ENCODE measurements at places on chromosomes 3 and 15. TPM values are rescaled to one million over a fixed set of nuclear protein-coding genes. Genes with fewer than 3 reads are reported as not detected.

Gene PTH1R
- not detected for total RNA-seq

DNA sequence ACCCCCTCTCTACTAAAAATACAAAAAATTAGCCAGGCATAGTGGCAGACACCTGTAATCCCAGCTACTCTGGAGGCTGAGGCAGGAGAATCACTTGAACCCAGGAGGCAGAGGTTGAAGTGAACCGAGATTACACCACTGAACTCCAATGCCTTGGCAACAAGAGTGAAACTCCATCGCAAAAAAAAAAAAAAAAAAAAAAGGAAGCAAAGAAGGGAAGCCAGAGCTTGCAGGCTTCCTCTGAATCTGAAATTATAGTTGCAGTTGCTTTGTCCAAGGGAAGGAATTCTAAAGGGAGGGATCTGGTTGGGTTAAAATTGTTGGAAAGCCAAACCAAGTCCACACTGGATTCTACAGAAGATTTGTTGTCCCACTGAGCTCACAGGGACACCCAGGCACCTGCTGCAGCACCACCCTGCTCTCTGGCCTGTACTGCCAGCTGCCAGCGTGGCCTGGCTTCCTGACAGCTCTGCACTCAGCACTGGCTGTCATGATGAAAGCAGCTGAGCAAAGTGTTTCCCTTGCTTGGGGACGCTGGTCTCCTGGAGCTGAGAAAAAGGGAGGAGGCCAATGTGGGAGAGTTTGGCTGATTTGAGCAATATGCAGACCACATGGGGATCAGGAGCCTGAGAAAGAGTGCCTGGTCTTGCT is 88.8 kb upstream of the HES1 start:
- H3K36me3 ChIP-seq: no peaks in the 10 kb centered on the region
- no peak overlapping the region for H3K27ac ChIP-seq
- DNase-seq: no peak
- H3K4me1 ChIP-seq: no peaks in the 10 kb centered on the region

DNA sequence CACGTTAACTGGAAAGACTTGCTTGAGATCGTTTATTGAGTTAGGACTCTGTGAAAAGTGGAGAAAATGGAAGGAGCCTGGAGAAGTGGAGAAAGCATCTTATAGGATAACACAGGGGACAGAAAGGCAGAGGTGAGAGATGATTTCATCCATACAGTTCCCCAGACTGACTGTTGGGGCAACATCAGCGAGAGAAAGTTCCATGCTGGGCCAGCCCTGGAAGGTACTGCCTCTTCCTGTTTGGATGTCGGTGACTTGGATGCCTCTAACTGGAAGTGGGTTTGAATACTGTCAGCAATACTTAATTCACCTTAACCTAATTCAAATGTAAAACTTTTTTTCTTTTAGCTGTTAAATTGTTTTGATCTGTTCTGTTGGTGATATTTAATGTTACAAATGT is 32.3 kb downstream of the ATP13A5 start:
- no peaks in the 10 kb centered on the region for H3K36me3 ChIP-seq
- H3K27ac ChIP-seq: no peak overlapping the region
- H3K4me3 ChIP-seq: no peak overlapping the region

DNA sequence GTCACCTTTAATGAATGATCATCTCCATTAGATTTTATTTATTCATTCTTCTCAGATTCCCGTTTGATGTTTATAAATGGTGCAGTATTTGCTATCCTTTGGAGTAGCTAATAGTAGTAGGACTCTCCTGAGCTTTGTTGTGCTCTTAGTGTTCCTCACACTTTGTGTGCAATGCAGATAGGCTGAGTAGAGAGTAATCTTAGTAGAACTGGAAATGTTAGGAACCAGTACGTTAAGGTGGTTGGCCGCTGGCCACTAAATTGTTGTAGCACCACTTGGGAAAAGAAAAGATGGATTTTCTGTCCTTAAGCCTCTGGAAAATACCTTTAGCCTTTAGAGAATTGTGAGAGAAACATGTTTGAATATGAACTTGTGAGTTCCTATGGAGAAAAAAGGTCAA is 19.9 kb upstream of the EBLN2 start:
- H3K27ac ChIP-seq: no peak overlapping the region
- no peaks in the 10 kb centered on the region for H3K36me3 ChIP-seq
- peaks cover 19% of the 10 kb centered on the region for H3K4me1 ChIP-seq
- no peak for DNase-seq
- no peak overlapping the region for H3K4me3 ChIP-seq
- H3K27me3 ChIP-seq: no peaks in the 10 kb centered on the region

DNA sequence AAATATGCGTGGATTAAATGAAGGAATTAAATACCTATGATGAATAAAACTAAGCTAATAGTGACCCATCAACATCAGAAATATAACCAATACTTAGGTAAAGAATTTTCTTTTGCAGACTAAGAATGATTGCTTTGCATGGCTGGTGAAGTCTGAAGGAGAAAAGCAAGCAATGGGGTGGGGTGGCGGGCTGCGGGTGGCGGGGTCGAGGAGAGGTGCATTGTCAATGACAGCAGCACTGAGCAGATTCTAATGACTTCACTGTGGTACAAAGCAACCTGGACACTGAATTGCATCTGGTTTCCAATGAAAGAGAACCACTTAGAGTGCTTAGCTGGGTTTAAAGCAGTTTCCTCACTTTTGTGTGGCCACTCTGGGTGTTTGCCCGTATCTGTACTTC is 171.5 kb upstream of the IL12A start:
- H3K4me1 ChIP-seq: no peaks in the 10 kb centered on the region
- H3K4me3 ChIP-seq: no peak overlapping the region
- no peak for DNase-seq
- no peaks in the 10 kb centered on the region for H3K36me3 ChIP-seq

DNA sequence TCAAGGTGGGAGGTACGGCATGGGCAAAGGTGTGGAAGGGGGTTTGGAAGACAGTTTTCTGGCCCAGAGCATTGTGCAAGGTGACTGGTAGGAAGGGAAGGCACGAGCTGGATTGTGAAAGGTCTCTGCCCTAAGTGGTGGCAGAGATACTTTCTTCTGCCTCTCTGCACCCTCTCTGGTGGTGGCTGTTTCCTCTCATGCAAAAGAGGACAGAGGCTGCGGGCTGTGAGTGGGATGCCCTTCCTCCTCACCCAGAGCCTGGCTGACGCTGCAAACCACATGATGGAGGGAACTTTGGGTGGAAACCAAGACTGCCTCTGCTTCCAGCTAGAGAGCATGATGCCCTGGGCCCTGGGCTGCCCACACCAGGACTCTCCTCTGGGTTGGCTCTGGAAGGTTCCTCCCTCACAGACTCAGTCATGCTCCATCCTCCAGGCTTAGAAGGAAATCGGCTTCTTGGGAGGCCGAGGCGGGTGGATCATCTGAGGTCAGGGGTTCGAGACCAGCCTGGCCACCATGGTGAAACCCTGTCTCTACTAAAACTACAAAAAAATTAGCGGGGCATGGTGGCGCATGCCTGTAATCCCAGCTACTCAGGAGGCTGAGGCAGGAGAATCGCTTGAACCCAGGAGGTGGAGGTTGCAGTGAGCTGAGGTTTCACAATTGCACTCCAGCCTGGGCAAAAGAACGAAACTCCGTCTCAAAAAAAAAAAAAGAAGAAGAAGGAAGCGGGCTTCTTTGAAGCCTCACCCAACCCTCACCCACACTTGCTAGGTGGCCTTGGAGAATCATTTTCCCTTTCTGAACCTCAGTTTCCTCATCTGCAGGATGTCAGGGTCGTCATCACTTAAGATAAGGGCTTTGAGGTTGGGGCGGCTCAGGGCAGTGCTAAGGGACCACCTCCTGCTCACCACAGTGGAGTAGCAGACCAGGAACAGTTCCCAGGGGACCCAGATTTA is 8.3 kb downstream of the PSTPIP1 start:
- peak overlapping the region; percentile 16 for H3K4me3 ChIP-seq
- H3K36me3 ChIP-seq: peaks cover 5% of the 10 kb centered on the region
- H3K27ac ChIP-seq: peak overlapping the region; percentile 67

Gene RNU5B-1
- total RNA-seq: 27.0 TPM

GRCh38 chr3:35663471-35663870 is 24.1 kb downstream of the ARPP21 start:
- no peak overlapping the region for H3K4me3 ChIP-seq
- no peak overlapping the region for H3K27ac ChIP-seq
- H3K36me3 ChIP-seq: no peaks in the 10 kb centered on the region

- no peak overlapping the region for H3K4me3 ChIP-seq
- peaks cover 7% of the 10 kb centered on the region for H3K4me1 ChIP-seq
- DNase-seq: no peak
- H3K36me3 ChIP-seq: peaks cover 4% of the 10 kb centered on the region
- no peaks in the 10 kb centered on the region for H3K27me3 ChIP-seq
Observed at GRCh38 chr3:197846491-197846890, 55.4 kb downstream of the LRCH3 start.

GRCh38 chr3:174440253-174440701 is 418.9 kb upstream of the NAALADL2 start:
- no peaks in the 10 kb centered on the region for H3K36me3 ChIP-seq
- DNase-seq: no peak

Gene GLDN
- total RNA-seq: not detected

- peaks cover 23% of the 10 kb centered on the region for H3K4me1 ChIP-seq
- DNase-seq: peak; percentile 50
- H3K4me3 ChIP-seq: peak overlapping the region; percentile 57
Observed at GRCh38 chr3:48429317-48429959, 448 bp downstream of the PLXNB1 start.

Gene LRRN1
- 0.70 TPM for total RNA-seq

Gene PPM1M
- 76.0 TPM for total RNA-seq

Gene VIPR1
- total RNA-seq: 92.4 TPM

DNA sequence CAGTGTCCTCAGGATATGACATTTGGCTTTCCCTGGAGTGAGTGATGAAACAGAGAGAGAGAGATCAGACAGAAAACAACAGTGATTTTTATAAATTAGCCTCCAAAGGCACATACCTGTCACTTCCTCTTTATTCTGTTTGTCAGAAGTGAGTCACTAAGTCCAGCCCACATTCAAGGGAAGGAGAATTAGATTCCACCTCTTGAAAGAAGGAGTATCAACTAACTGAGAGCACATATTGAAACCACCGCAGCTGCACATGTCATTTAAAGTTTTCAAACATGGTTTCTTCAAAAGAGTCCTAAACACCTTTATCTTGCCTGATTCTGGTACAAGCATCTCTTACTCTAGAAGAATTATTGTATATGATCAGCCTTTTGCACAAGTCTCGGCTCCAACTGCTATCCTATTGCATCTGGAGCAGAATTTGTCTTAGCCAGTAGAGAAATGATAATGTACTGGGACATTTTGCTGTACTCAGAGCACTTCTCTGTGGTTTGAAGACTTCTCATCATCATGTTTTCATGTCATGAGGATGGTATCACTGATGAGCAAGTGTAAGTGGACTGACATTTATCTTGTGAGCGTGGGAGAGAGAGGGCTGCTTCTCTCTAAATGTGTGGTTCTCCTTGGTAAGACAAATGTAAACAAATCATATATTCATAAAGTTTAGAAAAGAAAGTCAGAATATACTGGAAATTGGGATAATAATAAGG is 338.9 kb upstream of the CFAP20DC start:
- H3K27ac ChIP-seq: peak overlapping the region; percentile 13
- no peaks in the 10 kb centered on the region for H3K36me3 ChIP-seq
- H3K4me1 ChIP-seq: no peaks in the 10 kb centered on the region
- H3K4me3 ChIP-seq: no peak overlapping the region
- H3K27me3 ChIP-seq: no peaks in the 10 kb centered on the region
- no peak for DNase-seq

DNA sequence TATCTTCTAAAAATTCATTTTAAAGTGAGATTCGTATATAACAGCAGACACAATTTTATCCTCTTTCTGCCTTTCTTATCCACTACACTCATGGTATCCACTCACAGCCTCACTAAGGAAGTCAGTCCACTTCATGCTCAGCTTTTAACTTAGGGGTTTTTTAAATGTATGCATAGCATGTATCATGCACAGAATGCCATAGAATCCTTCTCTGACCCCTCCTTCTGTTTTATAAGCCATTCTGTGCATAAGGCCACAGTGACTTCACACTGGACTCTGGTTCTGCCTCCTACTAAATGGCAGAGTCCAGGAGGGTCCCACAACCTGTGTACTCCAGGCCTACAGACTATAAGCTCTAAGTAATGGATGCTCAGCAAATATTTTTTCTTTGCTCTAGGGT is 129.2 kb downstream of the ATG7 start:
- H3K27ac ChIP-seq: no peak overlapping the region
- no peaks in the 10 kb centered on the region for H3K27me3 ChIP-seq
- H3K4me1 ChIP-seq: no peaks in the 10 kb centered on the region
- H3K4me3 ChIP-seq: no peak overlapping the region
- DNase-seq: no peak
- peaks cover 3% of the 10 kb centered on the region for H3K36me3 ChIP-seq

Gene EIF2A
- 93.7 TPM for total RNA-seq

DNA sequence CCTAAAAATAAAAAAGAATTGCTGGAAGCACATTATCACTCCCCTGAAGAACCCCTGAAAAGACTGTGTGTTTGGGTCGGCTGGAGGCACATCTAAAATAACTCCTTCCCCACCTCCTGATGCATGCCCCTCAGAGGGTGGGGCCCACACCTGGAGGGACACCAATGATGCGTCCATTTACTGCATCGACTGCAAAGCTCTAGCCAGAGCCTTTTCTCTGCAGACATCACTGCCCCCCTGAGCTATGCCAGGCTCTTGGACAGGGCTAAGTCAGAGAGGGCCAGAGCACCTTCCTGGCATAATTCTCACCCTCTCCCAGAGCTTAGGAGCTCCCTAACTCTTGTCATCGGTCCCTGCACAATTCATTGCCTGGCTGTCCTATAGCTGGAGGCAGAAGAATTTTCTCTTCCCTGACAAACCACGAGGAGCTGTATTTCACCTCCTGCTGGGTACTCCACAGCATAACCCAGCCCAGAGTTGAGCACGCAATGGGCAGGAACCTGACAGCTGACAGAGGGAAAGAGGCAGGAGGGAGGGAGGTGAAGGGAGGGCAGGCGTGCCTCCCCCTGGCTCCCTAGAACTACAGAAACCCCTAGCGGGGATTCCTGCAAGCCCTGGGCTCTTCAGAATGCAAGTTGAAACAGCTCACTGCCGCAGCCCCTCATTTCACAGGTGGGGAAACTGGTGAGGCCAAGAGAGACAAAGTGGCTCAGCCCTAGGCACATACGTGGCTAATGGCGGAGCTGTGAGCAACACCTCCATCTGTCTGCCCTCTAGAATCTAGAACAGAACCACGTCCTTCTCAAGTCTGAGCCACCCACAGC is 46.6 kb downstream of the XXYLT1 start:
- peaks cover 6% of the 10 kb centered on the region for H3K36me3 ChIP-seq
- H3K27ac ChIP-seq: no peak overlapping the region
- no peak for DNase-seq
- no peaks in the 10 kb centered on the region for H3K27me3 ChIP-seq
- peaks cover 8% of the 10 kb centered on the region for H3K4me1 ChIP-seq

Gene MINDY4B
- total RNA-seq: not detected

DNA sequence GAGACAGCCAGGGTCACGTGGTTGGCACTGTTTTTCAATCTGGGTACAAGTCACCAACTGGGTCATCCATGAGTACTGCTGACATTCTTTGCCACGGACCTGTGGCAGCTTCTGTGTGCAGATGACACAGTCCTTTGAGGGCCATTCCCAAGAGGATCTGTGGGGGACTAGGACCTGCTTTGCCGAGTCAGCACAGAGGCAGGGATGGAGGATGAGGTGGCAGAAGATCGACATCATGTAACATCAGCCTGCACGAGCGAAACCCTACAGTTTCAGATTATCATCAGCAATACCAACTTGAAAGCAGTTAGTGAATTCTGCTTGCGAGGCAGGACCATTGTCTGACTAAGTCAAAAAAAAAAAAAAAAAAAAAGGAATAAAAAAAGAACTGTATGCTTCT is 227.7 kb downstream of the FOXP1 start:
- DNase-seq: no peak
- peaks cover 8% of the 10 kb centered on the region for H3K4me1 ChIP-seq
- no peak overlapping the region for H3K27ac ChIP-seq
- H3K27me3 ChIP-seq: no peaks in the 10 kb centered on the region
